ENCODE measurements at places on chromosomes 2 and 18.

GRCh38 chr18:58005885-58006523, 38.0 kb upstream of the NEDD4L start:
- DNase-seq: no peak

- DNase-seq: no peak
These were observed 55.7 kb downstream of the ITSN2 start for GRCh38 chr2:24304631-24305030.

DNA sequence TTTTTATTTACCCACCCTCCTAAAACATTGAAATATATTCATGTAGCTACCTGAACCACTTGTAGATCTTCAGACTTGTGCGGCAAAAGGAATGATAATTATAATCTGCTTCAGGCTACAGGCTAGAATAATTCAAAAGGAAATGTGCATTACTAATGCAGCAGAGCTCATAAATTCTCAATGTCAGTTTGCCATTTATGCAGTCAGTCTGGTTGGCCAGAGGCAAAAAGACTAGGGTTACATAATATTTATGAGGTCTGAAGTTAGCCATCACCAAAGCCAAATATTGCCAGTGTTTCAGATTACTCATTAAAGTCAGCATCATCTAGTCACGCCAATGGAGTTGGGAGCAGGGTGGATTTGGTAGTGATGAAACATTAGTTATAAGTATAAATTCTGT, 38.9 kb downstream of the METAP1D start:
- DNase-seq: no peak

GRCh38 chr18:30415903-30416302, 626.6 kb downstream of the DSC3 start:
- no peak for DNase-seq

DNA sequence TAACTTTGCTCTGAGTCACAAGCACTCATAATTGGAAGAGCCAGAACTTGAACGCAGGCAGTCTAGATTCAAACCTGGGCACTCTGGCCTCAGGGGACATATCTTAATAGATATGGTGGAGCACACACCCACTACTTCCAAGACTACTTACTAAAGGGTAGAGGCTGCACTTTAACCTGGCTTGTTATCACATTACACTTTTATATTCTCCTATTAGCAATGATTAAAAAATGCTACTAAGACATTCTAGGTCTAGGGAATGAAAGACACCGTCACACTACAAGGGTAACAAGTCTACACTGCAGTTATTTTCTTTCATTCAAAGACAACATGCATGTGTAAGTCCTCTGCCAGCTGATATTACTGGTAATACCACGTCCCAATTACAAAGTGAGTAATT, 258.8 kb downstream of the ZNF521 start:
- no peak for DNase-seq

GRCh38 chr18:5704847-5705246, 161.1 kb upstream of the EPB41L3 start:
- no peak for DNase-seq

DNA sequence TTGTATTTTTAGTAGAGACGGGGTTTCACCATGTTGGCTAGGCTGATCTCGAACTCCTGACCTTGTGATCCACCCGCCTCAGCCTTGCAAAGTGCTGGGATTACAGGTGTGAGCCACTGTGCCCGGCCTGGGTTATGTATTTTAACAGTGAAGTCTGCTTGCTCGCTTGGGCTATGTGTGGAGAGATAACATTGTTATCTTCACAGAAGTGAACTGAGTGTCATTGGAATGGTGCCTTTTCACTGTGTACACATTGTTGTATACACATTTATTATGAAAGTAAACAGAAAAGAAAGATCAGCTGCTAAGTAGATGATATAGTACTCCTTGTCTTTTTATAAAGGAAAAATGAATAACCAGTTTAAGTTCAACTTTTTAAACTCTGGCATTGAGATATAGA, 30.4 kb downstream of the RNF138 start:
- no peak for DNase-seq

GRCh38 chr2:143787674-143788073, 658.5 kb downstream of the ARHGAP15 start:
- no peak for DNase-seq

GRCh38 chr2:47198985-47199451, 43.9 kb upstream of the STPG4 start:
- no peak for DNase-seq

- DNase-seq: peak; percentile 57
These were observed 5.1 kb downstream of the SLC35F6 start for GRCh38 chr2:26769089-26769761.

All from right hindlimb (tissue), 1 donor.